ENCODE measurements at places on chromosomes 3 and 15.

DNA sequence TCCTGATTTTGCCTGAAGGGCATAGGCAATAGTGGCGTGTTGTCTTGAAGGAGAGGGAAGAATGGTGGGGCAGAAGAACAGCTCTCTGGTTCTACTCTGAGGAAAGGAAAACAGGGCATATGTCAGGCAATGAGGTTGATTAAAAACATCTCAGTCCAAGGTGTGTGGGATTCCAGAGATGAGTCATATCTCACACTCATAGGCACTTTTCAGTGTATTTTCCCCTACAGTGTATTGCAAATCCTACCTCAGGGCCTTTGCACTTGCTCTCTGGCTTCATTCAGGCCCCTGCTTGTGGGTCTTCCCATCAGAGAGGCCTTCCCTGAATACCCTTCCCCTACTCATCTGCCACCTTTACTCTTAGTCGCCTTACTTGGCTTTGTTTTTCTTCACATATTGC is 107.8 kb downstream of the SLCO3A1 start:
- no peak for DNase-seq

DNA sequence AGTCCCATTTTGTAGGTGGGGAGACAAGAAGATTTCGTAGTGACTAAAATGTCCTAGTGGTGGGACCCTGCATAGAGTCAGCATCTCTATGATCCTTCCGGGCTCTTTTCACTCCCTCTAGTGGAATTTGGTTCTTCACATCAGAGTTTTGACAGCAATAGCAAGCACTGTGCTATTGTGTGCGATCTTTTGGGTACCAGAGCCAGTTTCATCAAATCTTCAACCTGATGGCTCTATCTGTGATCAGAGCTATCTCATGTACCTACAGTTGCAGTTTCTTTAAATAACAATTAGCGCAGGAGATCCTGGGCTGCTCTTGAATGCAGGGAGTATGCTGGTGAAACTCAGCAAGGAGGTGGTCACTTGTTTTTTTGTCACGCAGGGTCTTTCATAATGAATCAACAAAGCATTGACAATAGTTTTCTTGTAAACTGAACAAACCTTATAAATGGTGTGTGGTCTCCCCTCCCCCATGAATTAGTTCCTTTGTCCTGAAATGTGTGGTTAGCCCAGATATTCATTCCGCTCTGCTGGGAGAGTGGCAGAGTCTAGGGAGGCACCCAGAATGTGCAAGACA is 257.2 kb upstream of the SOX2 start:
- DNase-seq: no peak

DNA sequence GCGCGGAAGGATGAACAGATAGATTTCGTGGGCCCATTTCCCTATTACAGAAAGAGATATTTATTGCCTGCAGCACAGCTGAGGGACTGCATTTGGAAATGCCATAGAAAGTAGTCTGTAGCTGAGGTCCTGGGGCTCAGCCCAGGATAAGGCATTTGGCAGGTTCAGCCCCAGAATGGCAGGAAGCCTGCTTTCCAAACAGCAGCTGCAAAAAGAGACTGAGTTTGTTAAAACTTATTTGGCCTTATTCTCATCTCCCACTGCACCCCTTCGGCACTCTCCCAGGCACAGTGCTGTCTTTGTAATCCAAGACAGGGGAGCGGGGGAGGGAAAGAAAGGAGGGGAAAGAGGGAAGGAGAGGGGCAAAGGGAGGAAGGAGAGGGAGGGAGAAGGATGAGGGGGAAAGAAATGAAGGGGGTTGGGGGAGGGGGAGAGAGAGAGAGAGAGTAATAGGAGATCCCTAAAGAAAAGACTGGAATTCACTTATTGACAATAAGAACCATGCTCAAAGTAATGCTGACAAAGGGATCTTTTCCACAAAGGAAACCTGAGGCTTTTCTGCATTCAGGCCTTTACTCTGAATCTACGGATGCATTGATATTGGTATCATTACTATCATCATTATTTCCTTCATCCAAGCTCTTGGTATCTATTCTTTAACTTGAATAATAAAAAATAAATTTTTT is 94.0 kb upstream of the LRRN1 start:
- no peak for DNase-seq

GRCh38 chr15:84750583-84751092 is 2.2 kb downstream of the ZNF592 start:
- no peak for DNase-seq

DNA sequence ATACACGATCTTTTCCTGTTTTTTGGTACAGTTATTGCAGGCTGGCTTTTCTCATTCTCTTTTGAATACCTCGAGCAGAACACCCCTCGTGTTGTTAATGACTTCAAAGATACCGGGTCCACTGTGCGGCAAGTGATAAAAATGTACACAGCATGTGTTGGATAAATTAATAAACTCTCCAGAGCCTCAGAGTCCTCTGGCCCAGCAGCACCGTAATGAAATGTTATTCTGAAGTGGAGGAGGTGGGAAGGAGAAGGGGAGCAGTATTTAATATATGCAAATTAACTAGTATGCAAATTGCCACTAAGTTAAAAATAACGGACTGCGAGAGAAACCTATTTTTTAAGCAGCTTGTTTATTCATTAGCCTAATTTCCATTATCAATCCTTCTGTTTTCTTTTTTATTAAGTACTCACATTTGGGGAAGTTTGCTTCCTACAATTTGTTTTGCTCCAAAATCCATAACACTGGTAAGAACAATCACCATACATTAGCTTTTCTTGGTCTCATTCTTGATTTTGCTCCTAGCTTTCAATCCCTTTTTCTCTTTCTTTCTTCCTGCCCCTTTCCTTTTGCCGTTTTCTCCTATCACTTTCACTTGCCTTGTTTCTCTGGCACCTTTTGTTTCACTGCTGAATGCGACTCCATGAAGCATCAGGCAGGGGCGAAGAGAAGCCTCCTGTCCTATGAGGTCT is 462.3 kb upstream of the PPP2R3A start:
- no peak for DNase-seq

- DNase-seq: no peak
Observed at GRCh38 chr3:176469694-176470205, 727.5 kb downstream of the TBL1XR1 start.

- DNase-seq: no peak
Observed at GRCh38 chr15:35126236-35126635, 41.1 kb upstream of the NANOGP8 start.

GRCh38 chr15:87758794-87759418 is 497.6 kb downstream of the NTRK3 start:
- no peak for DNase-seq

DNA sequence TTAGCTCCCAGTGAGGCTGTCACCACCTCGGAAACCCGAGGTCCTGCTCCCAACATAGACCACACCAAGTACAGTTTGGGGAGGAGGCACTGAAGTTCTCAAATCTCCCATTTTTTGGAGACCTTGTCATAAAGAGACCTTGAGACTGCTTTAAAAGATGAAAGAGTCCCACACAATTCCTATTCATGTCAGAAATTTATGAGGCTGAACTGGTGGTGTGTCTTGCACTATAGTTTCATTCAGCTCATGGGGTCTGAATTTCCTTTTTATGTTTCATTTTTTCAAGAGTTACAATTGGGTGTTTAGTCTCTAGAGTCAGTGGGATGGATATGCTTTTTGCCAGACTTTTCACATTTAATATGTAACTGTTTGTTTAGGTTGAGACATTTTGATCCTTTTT is 318.1 kb upstream of the LRRFIP2 start:
- no peak for DNase-seq

GRCh38 chr3:50195501-50196252 is 4.3 kb downstream of the GNAT1 start:
- DNase-seq: no peak

GRCh38 chr15:64693134-64693533 is 82.3 kb downstream of the RBPMS2 start:
- no peak for DNase-seq

DNA sequence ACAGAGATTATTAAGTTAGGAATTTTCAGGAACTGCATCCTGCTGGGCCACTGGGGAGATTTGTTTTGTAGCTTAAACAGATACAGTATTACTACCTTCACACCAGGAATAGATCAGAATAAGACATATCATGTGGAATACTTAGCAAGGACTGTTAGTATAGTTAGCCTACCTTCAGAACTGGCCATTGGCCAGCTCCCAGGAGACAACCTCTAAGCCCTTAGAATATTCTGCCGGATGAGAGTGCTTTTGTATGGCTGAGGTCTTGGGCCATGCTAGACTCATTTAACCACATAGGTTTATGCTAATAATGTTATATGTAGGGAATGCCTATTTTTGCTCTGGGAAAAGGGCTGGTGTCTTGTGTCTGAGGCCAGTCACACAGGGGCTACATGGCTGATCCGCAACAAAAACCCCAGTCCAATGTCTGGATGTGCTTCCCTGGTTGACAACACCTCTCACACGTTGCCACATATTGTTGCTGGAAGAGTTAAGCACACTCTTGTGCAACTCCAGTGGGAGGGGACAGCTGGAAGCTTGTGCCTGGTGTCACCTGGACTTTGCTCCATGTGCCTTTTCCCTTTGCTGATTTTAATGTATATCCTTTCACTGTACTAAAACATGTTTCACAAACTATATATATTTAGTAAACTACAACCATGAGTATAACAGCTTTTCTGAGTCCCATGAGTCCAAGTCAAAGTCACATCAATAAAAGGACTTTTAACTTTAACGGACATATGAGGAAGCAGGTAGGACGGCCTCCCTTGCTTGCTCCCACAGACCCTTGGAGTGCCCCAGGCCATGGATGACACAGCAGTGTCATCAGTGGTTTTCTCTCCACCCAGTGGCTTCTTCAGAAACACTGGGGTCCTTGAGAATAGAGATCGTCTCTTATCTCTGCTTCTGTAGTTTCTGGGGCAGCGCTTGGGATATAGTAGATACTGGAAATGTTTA is 118.0 kb upstream of the C3orf80 start:
- no peak for DNase-seq

- DNase-seq: no peak
Observed at GRCh38 chr15:52336529-52336928, 40.9 kb upstream of the MYO5C start.

DNA sequence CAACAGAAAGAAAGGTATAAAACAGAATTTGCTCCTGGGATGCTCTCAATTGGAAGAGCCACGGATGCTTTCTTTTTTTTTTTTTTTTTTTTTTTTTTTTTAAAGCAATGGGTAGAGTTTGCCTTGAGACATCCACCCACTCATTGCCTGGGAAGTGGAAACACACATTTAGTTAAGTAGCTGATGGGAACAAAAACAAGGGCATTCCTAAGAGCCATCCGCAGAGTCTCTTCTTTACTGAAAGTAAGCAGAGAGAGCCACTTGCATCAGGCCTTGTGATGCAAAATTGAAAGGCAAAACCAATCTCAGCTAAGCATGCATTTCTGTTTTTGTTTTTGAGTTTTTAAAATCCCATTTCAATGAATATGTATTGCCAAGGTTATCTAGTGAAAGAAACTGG is 787.9 kb upstream of the LMCD1 start:
- DNase-seq: no peak

DNA sequence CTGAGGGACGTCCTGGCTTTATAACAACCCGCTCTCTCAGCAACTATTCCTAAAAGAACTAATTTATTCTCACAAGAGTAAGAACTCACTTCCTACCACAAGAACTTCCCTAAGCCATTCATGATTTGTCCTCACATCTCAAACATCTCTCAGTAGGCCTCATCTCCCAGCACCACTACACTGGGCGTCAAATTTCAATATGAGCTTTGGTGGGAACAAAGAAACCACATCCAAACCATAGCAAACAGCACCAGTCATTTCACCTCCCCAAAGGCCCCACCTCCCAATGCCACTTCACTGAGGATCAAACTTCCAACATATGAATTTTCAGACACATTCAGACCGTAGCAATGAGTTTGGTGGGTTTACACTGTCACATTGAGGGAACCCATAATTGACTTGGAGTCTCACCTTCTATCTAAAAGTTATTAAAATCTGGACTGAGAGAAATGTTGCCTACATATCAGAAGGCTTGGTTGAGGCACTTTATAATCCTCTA is 116.4 kb upstream of the AGBL1 start:
- DNase-seq: no peak

- no peak for DNase-seq
Observed at GRCh38 chr15:26632500-26632899, 140.4 kb downstream of the GABRB3 start.

GRCh38 chr3:11559816-11560633 is 83.7 kb downstream of the VGLL4 start:
- DNase-seq: no peak

GRCh38 chr3:40920041-40920440 is 279.3 kb upstream of the CTNNB1 start:
- DNase-seq: no peak

DNA sequence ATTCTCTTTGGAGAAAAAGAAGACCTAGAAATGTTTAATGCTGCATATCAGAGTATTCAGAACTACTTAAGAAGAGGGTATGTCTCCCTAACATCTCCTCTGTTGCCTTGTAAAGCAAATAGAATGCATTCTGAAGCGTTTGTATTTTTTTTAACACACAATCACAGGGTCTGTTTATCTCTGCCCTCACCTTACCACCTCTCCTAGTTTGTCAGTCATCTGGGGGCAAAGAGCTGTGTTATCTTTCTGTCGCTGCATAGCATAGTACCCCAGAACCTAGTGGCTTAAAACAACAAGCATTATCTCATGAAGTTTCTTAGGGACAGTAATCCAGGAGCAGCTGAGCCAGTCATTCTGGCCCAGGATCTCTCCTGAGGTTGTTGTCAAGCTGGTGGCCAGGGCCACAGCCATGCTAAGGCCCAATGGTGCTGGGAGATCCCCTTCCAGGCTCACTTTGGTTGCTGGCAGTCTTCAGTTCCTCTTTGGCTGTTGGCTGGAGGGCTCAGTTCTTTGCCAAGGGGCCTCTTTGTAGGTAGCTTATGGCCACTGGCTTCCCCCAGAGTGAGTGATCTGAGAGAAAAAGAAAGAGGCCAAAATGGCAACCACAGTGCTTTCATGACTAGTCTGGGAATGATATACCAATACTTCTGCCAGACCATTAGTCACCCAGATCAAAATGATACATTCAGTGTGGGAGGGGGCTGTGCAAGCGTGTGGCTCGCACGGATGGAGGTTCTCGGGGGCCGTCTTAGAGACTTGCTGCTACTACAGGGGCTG is 17.8 kb downstream of the EDEM1 start:
- DNase-seq: no peak

GRCh38 chr3:155412904-155413303 is 119.4 kb upstream of the STRIT1 start:
- DNase-seq: no peak

GRCh38 chr15:35696767-35697231 is 150.8 kb upstream of the DPH6 start:
- DNase-seq: no peak

DNA sequence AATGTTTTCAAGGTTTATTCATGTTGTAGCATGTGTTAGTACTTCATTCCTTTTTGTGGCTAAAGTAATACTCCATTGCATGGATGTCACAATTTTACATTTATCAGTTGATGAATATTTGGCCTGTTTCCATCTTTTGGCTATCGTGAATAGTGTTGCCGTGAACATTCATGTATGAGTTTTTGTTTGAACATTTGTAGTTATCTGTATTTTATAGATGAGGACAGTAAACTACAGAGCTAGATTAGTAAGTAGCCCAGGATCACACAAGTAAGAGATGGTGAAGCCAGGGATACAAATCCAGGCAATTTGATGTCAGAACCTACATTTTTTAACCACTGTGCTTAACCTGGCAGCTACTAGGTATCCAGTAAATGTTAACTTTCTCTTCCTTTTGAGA is 63.2 kb downstream of the ASTE1 start:
- DNase-seq: no peak
